Aorta (tissue), 5 donors: ENCODE measurements at places on chromosomes 5 and 9. TPM values are rescaled to one million over a fixed set of nuclear protein-coding genes. Genes with fewer than 3 reads are reported as not detected.

NREP gene
- total RNA-seq = 26.1 TPM

PIGO gene
- 16.8 TPM for total RNA-seq

GRCh38 chr9:136361754-136362449 lies 1.6 kb downstream of the DNLZ start:
- no peak overlapping the region for H3K4me3 ChIP-seq
- H3K4me1 ChIP-seq = no peaks in the 10 kb centered on the region
- H3K36me3 ChIP-seq = no peaks in the 10 kb centered on the region
- no peak for DNase-seq
- H3K27me3 ChIP-seq = no peaks in the 10 kb centered on the region

DNA sequence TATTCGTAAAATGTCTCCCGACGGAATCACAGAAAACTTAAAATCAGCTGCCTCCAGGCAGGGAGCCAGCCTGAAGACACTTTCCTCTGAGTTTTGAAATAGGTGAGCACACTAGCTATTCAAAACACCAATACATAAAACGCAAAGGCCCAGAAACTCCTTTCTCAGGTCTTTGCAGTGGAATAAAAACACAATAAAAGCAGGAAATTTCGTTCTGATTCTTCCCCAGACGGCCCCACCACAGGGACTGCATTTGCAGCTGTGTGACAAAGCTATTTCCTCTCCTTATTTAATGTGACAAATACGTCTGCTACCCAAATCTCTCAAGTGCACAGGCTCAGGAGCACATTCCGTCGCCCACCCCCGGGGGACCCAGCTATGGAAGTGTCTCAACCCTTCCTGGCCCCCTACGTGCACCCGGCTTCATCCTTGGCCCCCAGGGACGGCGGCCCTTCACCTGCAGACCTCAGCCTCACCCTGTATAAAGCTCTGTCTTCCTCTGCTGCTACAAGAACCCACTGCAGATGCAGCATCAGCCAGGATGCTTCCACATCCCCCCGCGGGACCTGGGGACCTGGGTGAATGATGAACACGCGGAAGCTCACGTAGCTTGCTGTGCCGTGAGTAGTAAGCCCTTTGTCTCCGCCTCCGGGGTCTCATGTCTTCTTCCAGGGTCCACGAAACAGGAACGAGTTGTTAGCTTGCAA lies 24.9 kb downstream of the AHRR start:
- H3K36me3 ChIP-seq = no peaks in the 10 kb centered on the region
- H3K4me1 ChIP-seq = no peaks in the 10 kb centered on the region
- no peak overlapping the region for H3K27ac ChIP-seq
- DNase-seq = no peak
- no peaks in the 10 kb centered on the region for H3K27me3 ChIP-seq

GRCh38 chr9:14326264-14326826 lies 12.4 kb upstream of the NFIB start:
- no peaks in the 10 kb centered on the region for H3K36me3 ChIP-seq
- H3K4me3 ChIP-seq = no peak overlapping the region
- no peak for DNase-seq
- no peaks in the 10 kb centered on the region for H3K4me1 ChIP-seq
- H3K27me3 ChIP-seq = no peaks in the 10 kb centered on the region

DNA sequence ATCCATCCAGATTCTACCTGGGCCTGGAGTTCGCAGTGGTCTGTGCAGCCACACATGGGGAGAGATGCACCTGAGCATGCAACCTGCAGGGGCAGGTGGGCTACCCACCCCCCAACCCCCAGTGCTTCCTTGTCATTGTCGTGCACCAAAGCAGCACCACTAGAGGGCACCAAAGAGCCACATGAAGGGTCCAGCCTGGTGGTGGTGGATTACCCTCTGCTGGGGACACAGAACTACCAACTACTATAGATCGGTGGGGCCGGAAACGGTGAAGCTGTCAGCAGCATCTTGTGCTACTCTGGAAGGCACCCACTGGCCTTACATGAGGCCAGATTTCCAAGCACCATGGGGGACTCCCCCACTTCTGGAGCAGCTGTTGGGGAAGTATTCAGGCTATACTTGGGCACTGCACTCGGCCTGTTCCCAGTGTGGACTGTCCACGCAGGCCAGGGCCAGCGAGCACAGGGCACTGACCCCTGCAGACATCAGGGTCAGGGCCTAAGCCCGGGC lies 60.2 kb upstream of the TBC1D2 start:
- H3K27ac ChIP-seq = no peak overlapping the region
- no peaks in the 10 kb centered on the region for H3K27me3 ChIP-seq
- H3K36me3 ChIP-seq = no peaks in the 10 kb centered on the region
- peak; percentile 87 for DNase-seq
- no peak overlapping the region for H3K4me3 ChIP-seq
- H3K4me1 ChIP-seq = no peaks in the 10 kb centered on the region

GRCh38 chr9:19127871-19128500 lies 694 bp upstream of the PLIN2 start:
- no peaks in the 10 kb centered on the region for H3K27me3 ChIP-seq
- no peaks in the 10 kb centered on the region for H3K4me1 ChIP-seq
- DNase-seq = peak; percentile 62
- peaks cover 3% of the 10 kb centered on the region for H3K36me3 ChIP-seq

- H3K36me3 ChIP-seq = no peaks in the 10 kb centered on the region
- no peaks in the 10 kb centered on the region for H3K4me1 ChIP-seq
- no peak overlapping the region for H3K4me3 ChIP-seq
- no peaks in the 10 kb centered on the region for H3K27me3 ChIP-seq
- no peak overlapping the region for H3K27ac ChIP-seq
These were observed 651.6 kb downstream of the HTR1A start for GRCh38 chr5:63310644-63311043.
